ENCODE measurements at places on chromosomes 13 and 19.

- no peak for DNase-seq
These were observed 2.1 kb downstream of the NDUFS7 start for GRCh38 chr19:1385816-1386215.

DNA sequence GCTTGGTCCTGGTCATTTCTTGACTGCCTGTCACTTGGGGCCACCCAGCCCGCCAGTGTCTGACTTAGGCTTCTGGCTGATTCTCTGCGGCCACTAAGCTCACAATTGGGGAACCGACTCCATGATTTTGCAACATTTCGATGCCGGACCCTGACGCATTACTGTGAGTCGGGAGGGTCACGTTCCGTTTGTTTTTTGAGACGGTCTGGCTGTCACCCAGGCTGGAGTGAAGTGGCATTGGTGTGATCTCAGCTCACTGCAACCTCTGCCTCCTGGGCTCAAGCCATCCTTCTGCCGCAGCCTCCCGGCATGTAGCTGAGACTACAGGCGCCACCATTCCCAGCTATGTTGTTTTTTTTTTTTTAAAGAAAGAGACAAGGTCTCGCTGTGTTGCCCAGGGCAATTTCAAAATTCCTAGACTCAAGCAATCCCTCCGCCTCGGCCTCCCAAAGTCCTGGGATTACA is 3.2 kb upstream of the ADAT3 start:
- DNase-seq: no peak

DNA sequence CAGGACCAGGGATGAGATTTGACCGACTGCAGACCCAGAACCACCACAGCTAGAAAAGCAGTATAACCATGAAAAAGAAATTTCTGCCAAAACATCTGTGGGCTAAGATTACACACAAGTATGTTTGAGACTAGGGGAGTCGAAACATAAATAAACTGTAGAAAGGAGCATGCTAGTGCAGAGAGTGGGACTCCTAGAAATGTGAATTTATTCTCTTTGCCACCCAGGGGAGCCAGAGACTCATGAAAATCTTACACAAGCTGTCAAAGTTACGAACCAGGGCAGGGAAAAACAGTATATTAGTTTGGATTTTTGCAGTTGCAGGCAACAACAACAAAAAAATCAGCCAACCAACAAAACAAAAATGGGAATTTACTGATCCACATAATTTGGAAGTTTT is 12.3 kb upstream of the HSPH1 start:
- DNase-seq: no peak

- no peak for DNase-seq
These were observed 63.3 kb downstream of the CBY2 start for GRCh38 chr13:45765464-45765863.

GRCh38 chr13:32125221-32125689 is 93.7 kb downstream of the FRY start:
- no peak for DNase-seq

DNA sequence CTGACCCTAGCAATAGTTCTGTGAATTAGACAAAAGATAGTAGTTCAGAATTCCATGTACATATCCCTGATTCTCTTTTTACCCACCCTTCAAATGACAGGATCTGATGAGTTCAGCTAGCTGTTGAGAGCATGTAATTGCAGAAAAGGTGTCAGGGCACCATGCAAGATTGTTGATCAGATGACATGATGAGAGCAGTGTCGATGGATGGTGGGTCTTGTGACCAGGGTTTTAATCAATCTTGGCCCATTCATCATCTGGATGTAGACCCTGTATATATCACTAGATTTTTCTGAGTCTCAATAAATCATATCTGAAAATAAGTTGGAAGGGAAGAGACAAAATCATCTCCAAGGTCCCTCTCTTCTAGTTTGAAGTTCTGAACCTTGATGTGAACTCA is 379.0 kb downstream of the OXGR1 start:
- DNase-seq: no peak

Data from NCI-H1436 treated with DMSO at 0.1 percent for 48 hours (cell line).